ENCODE measurements at places on chromosomes 6 and 20.

DNA sequence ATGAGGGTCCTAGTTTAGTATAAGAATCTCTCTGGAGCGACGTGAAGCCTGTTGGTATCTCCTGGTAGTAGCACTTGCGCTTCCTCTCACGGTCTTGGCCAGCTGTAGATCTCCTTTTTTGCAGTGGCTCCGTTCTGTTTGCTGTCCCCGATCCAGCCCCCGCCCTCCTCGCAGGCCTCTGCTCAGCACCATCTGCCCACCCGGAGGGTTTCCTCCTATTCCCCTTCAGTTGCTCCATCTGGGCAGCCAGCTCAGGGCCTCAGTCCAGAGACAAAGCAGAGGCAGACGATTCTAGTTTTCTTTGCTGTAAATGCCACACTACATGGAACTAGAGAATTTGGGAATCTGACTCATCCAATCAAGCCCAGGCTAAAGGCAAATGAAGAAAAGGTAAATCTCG lies 126.6 kb downstream of the TIAM2 start:
- no peak for DNase-seq

DNA sequence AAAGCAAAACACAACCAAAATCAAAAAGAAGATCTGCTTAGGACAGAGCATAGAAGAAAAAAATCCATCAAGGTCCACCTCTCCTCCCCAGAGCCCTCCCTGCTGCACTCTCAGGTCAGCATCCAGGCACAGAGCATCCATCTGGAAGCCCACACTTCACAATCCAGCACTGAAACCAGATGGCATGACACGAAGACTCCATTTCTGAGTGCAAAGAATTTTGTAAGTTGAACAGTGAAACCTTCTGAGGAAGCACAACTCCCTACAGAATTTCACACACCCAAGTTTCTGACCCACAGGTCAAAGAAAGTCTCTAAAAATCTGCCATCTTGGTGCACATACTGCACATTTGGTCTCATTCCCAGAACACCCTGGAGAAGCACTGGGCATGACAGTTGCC lies 128.8 kb upstream of the STXBP5 start:
- no peak for DNase-seq

DNA sequence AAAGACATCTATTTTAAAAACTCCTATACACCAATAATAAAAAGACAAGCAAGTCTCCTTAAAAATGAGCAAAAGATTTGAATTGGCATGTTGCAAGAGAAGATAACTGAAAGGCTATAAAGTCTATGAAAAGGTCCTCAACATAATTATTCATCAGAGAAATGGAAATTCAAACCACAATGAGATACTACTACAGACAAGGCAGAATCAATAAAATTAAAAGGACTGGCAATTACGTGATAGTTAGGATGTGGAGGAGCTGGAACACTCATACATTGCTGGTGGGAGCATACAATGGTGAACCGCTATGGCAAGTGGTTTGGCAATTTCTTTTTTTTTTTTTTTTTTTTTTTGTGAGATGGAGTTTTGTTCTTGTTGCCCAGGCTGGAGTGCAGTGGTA lies 43.8 kb upstream of the KIF13A start:
- DNase-seq, result no peak

DNA sequence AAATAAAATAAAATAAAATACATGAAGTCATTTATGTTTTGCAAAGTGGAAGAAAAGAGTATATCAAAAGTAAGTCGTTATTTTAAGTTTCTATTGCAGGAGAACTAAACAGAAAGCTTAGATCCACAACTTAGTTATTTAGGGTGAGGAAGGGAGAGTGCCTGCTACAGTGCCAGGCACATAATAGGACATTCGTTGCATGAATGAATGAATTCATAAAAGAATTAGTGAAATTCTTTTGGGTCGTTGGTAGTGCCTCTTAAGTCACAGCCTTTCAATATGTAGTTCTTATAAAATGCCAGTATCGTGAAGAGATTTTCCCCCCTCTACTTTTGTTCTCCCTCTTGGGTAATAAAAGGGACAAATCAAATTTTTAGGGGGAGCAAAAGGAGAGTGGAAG lies 29.1 kb downstream of the SF3B5 start:
- no peak for DNase-seq

GRCh38 chr20:64140061-64140931 lies 24.0 kb upstream of the MYT1 start:
- no peak for DNase-seq

- DNase-seq, result no peak
Measured at GRCh38 chr6:142820338-142821051, 124.5 kb downstream of the HIVEP2 start.

DNA sequence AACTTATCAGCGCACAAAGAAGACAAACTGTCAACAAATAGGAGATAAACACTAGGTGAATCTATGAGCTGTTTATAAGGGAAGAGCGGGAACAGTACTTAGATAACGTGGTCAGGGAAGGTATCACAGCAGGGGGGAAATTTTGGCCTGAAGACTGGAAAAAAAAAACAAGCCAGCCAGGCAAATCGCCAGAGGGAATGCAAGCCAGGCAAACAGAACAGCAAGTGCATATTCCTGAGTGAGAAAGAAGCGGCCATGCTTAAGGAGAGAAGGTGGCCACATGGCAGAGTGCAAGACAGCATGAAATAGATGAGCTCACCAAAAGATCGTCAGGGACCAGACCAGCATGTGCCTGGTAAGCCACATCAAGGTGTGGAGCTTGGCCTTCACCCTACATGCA lies 466.5 kb upstream of the ARID1B start:
- DNase-seq, result no peak

DNA sequence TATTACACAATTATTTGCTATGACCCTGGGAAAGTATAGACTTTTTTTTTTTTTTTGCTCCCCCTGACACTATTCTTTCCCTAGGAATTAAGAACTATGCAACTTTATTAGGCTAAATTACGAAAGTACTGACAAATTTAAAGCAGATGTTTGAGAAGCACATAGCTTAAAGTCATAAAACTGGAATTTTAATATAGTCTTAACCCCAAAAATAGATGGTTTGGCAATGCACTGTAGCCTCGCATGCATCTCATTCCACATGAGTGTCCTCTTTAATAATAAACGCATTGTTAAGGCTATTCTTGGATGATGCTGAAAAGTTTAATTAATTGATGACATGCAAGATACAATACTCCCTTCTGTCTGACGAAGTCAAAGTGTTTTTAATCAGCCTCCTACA lies 49.3 kb downstream of the TBC1D7 start:
- DNase-seq, result no peak

- DNase-seq, result no peak
Measured at GRCh38 chr6:32249262-32249661, 25.4 kb upstream of the NOTCH4 start.

GRCh38 chr6:127884134-127884533 lies 16.7 kb downstream of the THEMIS start:
- no peak for DNase-seq

DNA sequence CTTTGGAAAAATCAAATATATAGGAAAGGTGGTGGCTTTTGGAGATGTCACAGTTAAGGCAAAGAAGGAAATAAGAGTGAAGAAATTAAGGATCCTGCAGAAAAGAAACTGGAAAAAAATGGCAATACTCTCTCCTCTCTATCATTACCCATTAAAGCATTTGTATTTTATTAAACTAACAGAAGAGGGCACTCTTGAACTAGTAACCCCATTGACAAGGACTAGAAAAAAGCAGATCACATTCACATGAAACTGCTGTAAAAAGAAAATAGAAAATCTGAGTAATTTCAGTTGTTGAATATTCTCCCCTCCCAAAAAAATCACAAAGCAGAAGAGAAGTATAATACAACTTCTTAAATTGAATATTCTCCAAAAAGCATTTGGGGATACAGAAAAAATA lies 104.1 kb upstream of the SLC35B3 start:
- no peak for DNase-seq

- DNase-seq, result no peak
Measured at GRCh38 chr20:24309596-24309995, 159.8 kb upstream of the SYNDIG1 start.

- DNase-seq, result no peak
Measured at GRCh38 chr20:44196271-44196670, 9.3 kb upstream of the JPH2 start.

DNA sequence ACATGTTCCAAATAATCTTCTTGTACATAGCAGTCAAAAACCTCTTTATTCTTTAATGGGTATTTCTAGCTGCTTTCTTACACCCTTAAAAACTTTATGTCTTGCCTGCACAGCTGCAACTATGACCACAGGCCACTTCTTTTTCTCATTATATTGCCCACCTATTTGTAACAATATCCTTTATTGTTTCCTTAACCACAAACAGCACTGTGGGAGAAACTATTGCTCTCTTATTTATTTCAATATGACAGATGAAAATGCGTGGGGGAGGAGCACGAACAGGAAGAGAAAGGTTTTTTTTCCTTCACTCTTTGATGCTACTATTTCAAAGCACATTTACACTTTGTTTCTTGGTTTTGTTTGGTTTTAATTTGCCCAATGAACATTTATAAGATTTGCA lies 253.5 kb downstream of the GJA1 start:
- no peak for DNase-seq

GRCh38 chr6:29071831-29072723 lies 15.0 kb downstream of the OR2B3 start:
- no peak for DNase-seq

DNA sequence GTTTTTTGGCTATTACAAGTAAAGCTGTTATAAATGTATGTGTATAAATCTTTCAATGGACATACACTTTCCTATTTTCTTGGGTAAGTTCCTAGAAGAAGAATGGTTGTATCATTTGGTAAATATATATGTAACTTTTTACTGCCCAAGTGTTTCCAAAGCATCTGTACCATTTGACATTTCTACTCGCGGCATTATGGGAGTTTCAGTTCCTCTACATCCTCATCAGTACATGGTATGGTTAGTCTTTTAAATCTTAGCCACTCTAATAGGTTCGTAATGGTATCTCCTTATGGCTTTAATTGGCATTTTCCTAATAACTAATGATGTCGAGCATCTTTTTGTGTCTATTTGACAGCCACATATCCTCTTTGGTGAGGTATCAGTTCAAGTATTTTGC lies 12.9 kb downstream of the SNPH start:
- DNase-seq, result no peak

- DNase-seq, result no peak
Measured at GRCh38 chr6:123715006-123715863, 78.5 kb upstream of the TRDN start.

- DNase-seq, result no peak
Measured at GRCh38 chr6:3466488-3467219, 9.8 kb upstream of the SLC22A23 start.

Data from NCI-H1092 (cell line).